ENCODE measurements at places on chromosomes 11 and 22. TPM values are rescaled to one million over a fixed set of nuclear protein-coding genes. Genes with fewer than 3 reads are reported as not detected.

- H3K4me3 ChIP-seq, result no peak overlapping the region
- H3K27me3 ChIP-seq, result no peaks in the 10 kb centered on the region
- H3K27ac ChIP-seq, result no peak overlapping the region
Measured at GRCh38 chr11:25727944-25728343, 604.0 kb upstream of the ANO3 start.

MMP13 gene
- total RNA-seq, result not detected

FZD4 gene
- total RNA-seq, result 0.06 TPM

CYP2D6 gene
- 2.4 TPM for total RNA-seq

DNA sequence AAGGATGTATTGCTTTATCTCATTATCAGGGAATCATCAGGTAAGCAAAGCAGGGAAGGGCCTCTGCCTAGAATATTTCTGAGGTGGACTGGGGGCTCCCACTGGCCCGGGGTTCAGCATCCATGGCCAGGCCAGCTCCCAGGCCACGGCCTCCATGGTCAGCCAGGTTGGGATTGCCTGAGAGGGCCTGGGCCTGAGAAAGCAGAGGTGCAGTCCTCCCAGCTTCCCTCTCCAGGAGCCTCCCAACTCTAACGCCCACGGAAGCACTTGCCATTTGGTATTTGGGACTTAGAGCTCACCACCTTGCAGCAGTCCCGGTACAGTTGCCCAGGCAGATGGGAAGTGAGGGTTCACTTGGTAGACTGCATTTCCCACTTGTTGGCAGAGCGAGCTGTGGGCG is 12.7 kb downstream of the DGAT2 start:
- H3K4me1 ChIP-seq, result peaks cover 8% of the 10 kb centered on the region
- no peak overlapping the region for H3K27ac ChIP-seq
- H3K4me3 ChIP-seq, result no peak overlapping the region
- no peak for DNase-seq
- no peaks in the 10 kb centered on the region for H3K27me3 ChIP-seq
- H3K36me3 ChIP-seq, result no peaks in the 10 kb centered on the region

- H3K27ac ChIP-seq, result no peak overlapping the region
- DNase-seq, result no peak
- no peaks in the 10 kb centered on the region for H3K36me3 ChIP-seq
- H3K27me3 ChIP-seq, result peaks cover 10% of the 10 kb centered on the region
- H3K4me3 ChIP-seq, result no peak overlapping the region
- no peaks in the 10 kb centered on the region for H3K4me1 ChIP-seq
Measured at GRCh38 chr22:48070083-48070482, 1307.6 kb downstream of the TBC1D22A start.

DNA sequence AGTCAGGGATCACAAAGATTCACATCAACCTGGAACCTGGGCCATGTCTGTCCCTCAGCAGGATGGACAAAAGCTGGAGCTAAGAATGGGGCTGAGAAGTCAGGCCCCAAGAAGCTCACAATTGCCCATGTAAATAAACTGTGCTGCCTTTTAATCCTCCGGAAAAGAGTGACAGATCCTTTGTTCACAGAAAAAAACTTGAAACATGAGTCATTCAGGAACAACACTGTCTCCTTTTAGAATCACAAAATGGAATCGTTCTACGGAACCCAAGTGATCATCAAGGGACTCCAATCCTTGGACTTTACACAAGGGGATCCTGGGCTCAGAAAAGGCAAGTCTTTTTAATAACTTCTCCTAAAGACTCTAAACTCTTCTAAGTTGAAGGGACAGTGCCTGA is 36.1 kb downstream of the RELT start:
- H3K27me3 ChIP-seq, result no peaks in the 10 kb centered on the region
- no peak overlapping the region for H3K27ac ChIP-seq
- DNase-seq, result no peak
- H3K4me1 ChIP-seq, result peaks cover 5% of the 10 kb centered on the region

GRCh38 chr11:110907629-110908028 is 195.4 kb upstream of the ARHGAP20 start:
- peaks cover 18% of the 10 kb centered on the region for H3K4me1 ChIP-seq
- no peak for DNase-seq
- peak overlapping the region; percentile 46 for H3K27ac ChIP-seq
- peaks cover 5% of the 10 kb centered on the region for H3K36me3 ChIP-seq

DNA sequence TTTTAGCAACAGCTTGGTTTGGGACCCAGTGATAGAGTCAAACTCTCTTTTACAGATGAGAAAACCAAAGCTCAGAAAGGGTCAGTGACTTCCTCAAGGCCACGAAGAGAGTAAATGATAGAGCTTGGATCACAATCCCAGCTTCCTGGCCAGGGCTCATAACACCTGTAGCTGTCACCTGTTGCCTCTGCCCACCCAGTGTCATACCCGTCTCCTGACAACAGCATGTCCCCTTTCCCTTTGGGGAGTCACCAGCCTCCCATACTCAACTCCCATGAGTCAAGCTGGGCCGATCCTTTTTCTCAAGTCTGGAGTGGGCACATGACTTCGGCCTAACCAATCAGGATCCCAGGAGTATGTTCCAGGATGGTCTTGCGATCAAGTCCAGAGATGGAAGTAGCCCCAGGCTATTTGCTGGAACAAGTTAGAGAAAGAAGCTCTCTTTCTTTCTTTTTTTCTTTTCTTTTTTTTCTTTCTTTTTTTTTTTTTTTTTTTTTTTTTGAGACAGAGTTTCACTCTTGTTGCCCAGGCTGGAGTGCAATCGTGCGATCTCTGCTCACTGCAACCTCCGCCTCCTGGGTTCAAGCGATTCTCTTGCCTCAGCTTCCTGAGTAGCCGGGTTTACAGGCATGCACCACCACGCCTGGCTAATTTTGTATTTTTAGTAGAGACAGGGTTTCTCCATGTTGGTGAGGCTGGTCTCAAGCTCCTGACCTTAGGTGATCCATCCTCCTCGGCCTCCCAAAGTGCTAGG is 27.8 kb upstream of the MYH9 start:
- H3K27ac ChIP-seq, result no peak overlapping the region
- H3K27me3 ChIP-seq, result no peaks in the 10 kb centered on the region
- H3K4me3 ChIP-seq, result no peak overlapping the region
- no peaks in the 10 kb centered on the region for H3K36me3 ChIP-seq
- no peak for DNase-seq
- H3K4me1 ChIP-seq, result peaks cover 21% of the 10 kb centered on the region

CLCF1 gene
- total RNA-seq, result 0.31 TPM

GRCh38 chr11:119774172-119774763 is 45.3 kb upstream of the NECTIN1 start:
- peaks cover 24% of the 10 kb centered on the region for H3K27me3 ChIP-seq
- no peak overlapping the region for H3K4me3 ChIP-seq
- H3K36me3 ChIP-seq, result no peaks in the 10 kb centered on the region
- no peak for DNase-seq
- H3K27ac ChIP-seq, result no peak overlapping the region
